RWPE2 (cell line): ENCODE measurements at places on chromosomes 5 and 9.

DNA sequence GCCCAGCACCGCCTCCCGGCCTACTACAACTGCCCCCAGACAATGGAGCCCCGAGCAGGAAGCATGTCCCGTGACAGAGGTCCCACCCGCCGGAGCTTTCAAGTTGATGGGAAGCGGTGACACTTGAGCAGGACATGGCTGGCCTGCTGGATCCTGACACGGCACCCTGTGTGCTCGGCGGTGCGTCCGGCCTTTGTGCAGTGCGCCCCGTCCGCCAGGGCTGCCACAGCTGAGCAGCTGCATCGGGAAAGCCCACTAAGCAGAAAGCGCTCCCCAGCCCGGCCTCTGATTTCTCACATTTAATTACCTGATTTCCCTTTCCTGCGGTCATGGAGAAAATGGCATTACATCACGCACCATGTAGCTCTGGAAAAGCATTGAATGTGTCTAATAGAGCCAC, 611.9 kb downstream of the IRX1 start:
- no peak for DNase-seq

GRCh38 chr5:154583671-154584177, 105.7 kb upstream of the HAND1 start:
- no peak for DNase-seq

DNA sequence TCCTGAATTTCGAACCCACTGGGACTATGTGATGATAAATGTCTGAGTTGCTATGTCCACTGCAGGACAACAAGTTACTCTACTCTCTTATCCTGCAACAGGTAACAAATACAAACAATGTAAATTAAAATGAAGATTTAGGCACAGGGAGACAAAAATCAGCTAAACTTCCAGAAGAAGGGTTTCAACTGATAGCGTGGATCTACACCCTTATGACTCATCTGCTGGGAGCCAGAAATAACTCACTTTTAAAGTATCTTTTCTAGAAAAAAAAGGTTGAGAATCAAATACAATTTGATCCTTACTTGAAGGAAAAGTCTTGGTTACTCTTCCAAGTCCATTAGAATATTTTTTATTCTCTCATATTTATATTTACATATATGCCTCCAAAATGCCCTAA, 21.4 kb downstream of the PJA2 start:
- DNase-seq: no peak

- no peak for DNase-seq
These were observed 21.0 kb downstream of the LPCAT1 start for GRCh38 chr5:1502737-1503120.

DNA sequence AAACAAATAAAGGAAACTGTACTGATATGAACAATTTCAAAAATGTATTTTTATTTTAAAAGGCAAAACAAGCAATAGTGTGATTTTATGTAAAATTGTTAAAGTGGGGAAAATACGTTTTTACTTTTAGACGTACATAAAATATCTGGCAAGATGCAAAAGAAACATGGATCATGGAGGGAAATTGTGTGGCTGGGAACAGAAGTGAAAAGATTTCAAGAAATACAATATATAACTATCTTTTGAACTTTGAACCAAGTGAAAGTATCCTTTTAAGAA, 1.5 kb upstream of the ZNF367 start:
- no peak for DNase-seq

GRCh38 chr9:8477450-8477849, 677.9 kb upstream of the DMAC1 start:
- DNase-seq: no peak

DNA sequence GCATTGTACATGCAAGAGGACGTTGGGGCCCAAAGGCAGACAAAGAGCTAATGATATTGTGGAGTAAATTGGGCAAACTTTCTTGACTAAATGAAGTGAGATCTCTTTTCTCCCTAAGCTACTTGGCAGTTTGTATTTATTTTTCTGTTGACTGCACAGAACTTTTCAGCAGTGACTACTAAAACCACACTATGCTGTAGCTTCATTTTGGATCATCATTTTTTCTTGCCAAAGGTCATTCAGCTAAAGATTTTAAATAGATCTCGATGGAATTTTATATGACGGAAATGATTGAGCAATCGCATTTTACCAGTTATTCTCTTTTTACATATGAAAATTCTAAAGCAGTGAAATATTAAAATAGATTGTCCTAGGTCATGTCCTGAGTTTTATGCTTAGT, 286.1 kb upstream of the ACTBL2 start:
- DNase-seq: no peak

GRCh38 chr5:100901821-100902341, 1.2 kb downstream of the ST8SIA4 start:
- DNase-seq: no peak

DNA sequence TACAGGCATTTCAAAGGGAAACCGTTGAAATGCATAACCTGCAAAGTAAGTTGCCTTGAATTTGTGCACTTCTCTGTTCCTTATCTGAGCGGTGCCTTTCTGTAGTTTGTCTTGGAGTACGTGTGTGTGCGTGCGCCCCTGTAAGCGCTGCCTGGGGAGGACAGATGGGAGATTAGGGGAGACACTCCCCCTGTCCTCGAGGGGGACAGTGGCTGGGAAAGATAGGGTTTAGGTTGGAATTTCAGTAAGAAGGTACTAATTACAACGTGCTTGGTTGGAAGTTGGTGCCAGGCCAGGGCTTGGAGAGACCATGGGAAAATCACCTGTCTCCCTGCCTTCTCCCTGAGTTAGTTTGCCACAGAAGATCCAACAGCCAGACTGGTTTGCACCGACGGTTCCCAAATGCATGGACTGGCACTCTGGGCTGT, 73.2 kb downstream of the PIK3R1 start:
- no peak for DNase-seq

DNA sequence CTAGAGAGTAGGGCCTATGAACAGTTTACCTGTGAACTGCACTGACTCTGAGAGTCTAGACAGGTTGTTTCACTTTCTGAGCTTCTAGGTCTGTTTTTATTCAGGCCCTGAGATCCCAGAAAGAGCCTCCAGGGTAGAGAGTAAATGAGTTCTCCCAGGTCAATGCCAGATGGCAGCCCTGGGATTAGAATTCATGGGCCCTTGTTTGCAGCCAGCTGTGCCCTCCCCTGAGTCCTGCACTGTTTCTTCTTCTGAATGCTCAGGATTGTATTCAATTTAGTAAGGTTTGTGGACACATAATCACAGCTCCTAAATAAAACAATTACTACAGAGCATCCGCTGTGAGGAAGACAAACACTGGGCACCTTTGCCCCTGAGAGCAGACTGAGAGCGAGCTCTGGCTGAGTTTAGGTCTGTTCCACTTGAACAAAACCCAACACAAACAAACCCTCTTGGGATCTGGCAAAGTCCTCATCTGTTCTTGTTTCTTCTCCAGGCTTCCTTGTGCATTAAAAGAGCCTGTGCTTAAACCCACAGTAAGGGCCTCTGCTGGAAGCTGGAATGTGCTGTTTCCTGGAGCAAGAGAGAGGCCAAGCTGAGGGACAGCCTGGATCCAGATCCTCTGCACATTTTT, 29.9 kb downstream of the FAM219A start:
- DNase-seq: no peak

DNA sequence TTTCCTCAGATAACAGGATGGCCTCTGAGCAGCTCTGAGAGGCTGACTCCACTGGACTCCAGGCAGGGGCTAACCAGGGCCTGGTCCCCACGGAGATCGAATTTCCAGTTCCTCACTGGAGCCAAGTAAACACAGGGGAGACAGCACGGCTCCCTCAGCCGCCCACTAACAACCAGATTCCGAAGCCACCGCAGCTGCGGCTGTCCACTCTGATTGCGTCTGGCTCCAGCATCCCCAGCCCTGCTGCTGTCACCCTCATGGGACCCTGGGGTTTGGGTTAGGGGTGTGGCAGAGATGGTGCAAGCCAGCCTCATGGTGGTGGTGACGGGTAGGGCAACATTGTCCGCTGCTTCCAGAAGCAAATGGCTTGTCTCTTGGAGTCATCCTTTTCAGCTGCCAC, 172.6 kb downstream of the RGS3 start:
- peak; percentile 10 for DNase-seq

GRCh38 chr5:150640311-150641005, at the start of gene SYNPO:
SYNPO (plus strand) TSS chr5:150640660; CDS start chr5:150648276, 7,616 bp downstream.
- peak; percentile 92 for DNase-seq
